Common myeloid progenitor, CD34-positive (primary cell): ENCODE measurements at places on chromosomes 16 and 17.

DNA sequence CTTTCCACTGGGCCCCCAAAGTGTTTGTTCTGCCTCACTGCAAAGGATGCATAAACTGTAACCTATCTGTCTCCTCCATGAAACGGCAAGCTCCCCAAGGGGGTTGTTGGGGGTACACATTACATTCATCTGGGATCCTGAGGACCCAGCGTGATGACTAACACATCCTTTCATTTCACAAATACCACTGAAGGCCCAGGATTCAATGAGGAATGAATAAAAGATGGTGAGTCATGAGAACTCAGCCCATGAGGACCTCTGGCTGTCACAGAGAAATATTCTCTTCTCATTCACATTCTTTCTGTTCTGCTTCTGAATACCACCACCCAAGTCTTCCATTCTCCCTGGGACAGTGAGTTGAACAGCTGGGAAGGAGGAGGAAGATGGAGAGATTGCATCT, 149.8 kb downstream of the RBFOX3 start:
- no peaks in the 10 kb centered on the region for H3K4me1 ChIP-seq
- no peak overlapping the region for H3K27ac ChIP-seq
- H3K4me3 ChIP-seq = no peak overlapping the region
- peaks cover 2% of the 10 kb centered on the region for H3K27me3 ChIP-seq
- no peaks in the 10 kb centered on the region for H3K36me3 ChIP-seq
- no peak for DNase-seq

DNA sequence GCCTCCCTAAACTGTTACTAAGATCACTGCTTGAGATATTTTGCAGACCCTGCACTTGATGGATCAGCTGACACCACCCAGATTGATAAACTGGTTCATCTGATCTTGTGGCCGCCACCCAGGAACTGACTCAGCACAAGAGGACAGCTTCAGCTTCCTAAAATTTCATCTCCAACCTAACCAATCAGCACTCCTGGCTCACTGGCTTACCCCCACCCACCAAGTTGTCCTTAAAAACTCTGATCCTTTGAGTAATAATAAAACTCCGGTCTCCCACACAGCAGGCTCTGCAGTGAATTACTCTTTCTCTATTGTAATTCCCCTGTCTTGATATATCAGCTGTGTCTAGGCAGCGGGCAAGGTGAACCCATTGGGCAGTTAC, 174.8 kb downstream of the UTP18 start:
- H3K27ac ChIP-seq = no peak overlapping the region
- no peaks in the 10 kb centered on the region for H3K36me3 ChIP-seq
- no peaks in the 10 kb centered on the region for H3K4me1 ChIP-seq

DNA sequence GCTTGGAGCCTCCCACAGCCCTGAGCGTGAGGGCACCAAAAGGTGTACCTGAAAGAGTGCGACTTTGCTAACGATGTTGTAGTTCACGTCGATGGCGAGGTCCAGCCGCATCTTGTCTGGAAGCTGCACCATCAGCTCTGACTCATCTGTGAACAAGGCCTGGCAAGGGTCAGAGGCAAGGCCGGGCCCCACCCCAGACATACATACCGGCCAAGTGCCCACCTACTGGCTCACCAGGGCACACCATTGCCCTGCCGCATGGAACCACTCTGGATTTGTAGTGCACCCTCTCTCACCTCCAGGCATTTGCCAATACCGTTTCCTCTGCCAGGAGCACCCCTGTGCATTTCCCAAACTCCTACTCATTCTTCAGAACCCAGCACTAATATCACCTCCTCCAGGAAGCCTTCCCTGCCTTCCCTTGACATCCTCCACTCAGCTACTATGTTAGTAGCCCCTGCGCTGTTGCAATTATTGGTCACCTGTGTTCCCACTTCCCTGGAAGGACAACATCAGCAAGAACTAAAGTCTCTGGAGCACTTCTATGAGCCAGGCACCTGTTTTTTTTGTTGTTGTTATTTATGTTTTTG, 69.4 kb downstream of the CNGB1 start:
- no peak overlapping the region for H3K27ac ChIP-seq
- no peaks in the 10 kb centered on the region for H3K27me3 ChIP-seq
- H3K36me3 ChIP-seq = no peaks in the 10 kb centered on the region

GRCh38 chr16:26961459-26961858, 105.3 kb upstream of the C16orf82 start:
- H3K27me3 ChIP-seq = no peaks in the 10 kb centered on the region
- H3K27ac ChIP-seq = no peak overlapping the region
- H3K36me3 ChIP-seq = no peaks in the 10 kb centered on the region
- no peaks in the 10 kb centered on the region for H3K4me1 ChIP-seq
- no peak overlapping the region for H3K4me3 ChIP-seq
- DNase-seq = no peak

DNA sequence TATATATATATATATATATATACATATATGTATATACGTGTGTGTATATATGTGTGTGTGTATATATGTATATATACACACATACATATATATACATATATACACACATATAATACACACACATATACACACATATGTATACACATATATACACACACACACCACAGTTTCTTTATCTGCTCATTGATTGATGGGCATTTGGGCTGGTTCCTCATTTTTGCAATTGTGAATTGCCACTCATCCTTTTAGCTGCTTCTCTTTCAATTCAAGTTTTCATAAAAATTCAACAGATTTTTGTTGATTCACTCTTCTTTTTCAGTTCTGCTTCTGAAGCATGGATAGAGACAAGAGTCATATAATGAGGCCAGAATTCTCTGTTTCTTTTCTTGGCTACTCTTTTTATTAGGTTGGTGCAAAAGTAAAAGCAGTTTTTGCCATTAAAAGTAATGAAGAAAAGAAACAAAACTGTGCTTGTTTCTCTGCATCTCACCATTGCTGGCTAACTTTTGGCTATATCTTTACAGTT, 44.5 kb downstream of the SLFN5 start:
- peaks cover 4% of the 10 kb centered on the region for H3K27me3 ChIP-seq
- no peak overlapping the region for H3K27ac ChIP-seq
- no peak for DNase-seq
- H3K4me1 ChIP-seq = no peaks in the 10 kb centered on the region
- H3K4me3 ChIP-seq = no peak overlapping the region

DNA sequence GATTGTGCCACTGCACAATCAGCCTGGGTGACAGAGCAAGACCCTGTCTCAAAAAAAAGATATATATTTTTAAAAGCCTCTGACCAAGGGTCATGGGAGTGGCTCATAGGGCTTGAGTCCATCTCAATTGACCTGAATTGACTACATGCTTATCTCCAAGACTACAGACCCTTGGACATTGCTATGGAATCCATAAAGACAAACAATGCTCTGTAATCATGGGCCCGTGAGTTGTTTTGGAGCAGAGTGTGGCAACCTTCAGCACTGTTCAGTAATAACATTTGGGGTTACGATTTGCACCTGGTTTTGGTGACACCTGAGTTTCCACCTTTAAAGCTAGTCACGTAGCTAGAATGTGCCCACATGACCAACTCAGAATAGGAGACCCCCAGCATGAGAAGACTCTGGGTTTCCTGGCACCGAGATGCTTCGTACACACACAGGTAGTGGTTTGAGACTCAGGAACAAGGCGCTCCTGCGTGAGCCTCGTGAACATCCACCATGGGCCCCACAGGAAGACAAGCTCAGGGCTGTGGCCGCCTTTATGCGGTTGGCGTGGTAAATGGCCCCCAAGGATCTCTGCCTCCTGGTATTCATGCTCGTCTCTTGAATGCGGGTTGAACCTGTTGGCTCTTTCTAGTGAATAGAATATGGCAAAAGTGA, 66.6 kb upstream of the RPH3AL start:
- H3K4me3 ChIP-seq = no peak overlapping the region
- no peaks in the 10 kb centered on the region for H3K36me3 ChIP-seq
- no peaks in the 10 kb centered on the region for H3K27me3 ChIP-seq
- no peak for DNase-seq
- H3K4me1 ChIP-seq = peaks cover 66% of the 10 kb centered on the region
- H3K27ac ChIP-seq = peak overlapping the region; percentile 80

DNA sequence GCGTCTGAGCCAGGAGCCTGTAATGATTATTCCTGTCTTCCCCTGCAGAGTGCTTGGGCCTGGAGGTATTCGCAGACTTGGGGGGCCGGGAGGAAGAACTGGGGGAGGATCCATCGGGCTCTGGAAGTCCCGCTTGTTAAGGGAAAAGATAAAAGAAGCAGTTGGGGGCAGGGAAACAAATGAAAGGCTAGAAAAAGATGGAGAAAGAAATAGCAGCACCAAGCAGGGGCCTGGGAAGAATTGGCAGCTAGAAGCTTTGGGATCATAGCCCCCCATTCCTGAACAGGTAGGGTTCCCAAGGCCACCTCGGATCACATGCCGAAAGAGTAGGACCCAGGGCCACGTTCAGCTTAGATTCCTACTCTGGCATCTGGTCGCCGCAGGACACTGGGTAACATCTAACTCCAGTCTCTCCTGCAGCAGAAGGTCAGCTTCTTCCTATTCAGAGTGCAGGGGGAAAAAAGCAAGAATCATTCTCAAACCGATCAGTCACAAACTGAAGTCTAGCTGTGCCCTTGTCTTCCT, 23.6 kb downstream of the ADAM11 start:
- H3K27ac ChIP-seq = no peak overlapping the region
- H3K4me3 ChIP-seq = no peak overlapping the region
- peaks cover 7% of the 10 kb centered on the region for H3K4me1 ChIP-seq
- H3K36me3 ChIP-seq = no peaks in the 10 kb centered on the region
